ENCODE measurements at places on chromosomes 13 and 19.
A peak's percentile ranks its signal among the peaks of the same experiment; 100 is the strongest.

DNA sequence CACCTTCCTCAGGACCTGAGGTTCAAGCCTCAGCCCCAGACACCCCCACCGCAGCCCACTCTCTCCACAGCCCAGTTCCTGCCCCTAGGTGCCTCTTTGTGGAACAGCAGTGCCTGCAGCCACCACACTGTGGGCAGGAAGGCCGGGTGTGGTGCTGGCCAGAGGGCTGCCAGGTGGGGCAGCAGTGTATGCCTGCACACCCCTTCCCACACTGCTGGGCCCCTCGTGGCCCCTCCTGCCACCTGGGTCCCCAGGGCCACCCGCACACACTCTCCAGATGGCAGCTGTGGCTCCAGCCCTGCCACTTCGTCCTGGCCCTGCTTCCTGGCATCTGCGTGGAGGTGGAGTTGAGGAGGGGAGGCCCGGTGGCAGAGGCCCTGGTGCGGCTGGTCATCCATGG is 35.1 kb downstream of the HPN start:
- DNase-seq, result no peak

GRCh38 chr13:75506018-75506417 is 24.0 kb upstream of the TBC1D4 start:
- no peak for DNase-seq

DNA sequence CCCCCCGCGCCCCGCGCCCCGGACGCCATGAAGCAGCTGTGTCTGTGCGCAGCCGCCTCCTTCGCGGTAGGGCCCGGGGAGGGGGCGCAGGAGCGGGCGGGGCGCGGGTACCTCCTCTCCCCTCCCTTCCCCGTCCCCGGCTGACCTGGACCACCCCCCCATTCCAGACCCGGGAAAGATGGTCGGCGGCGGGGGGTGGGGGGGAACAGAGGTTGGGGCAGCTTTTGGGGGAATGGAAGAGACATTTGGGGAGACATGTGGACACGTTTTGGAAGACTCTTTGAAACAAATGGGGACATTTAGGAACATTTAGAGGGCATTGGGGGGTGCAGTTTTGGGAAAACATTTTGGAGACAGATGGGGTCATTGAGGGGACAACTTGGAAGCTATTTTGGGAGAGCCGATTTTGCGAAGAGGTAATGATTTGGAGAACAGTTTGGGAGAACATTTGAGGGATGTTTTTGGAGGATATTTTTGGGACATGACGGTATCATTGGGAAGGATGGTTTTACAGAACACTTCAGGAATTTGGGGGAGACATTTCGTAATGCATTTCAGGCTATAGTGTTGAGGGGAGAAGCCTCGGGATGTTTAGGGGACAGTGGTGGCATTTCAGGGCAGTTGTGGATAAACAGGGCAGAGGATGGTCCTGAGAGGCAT is 16.1 kb downstream of the ANKRD24 start:
- no peak for DNase-seq

DNA sequence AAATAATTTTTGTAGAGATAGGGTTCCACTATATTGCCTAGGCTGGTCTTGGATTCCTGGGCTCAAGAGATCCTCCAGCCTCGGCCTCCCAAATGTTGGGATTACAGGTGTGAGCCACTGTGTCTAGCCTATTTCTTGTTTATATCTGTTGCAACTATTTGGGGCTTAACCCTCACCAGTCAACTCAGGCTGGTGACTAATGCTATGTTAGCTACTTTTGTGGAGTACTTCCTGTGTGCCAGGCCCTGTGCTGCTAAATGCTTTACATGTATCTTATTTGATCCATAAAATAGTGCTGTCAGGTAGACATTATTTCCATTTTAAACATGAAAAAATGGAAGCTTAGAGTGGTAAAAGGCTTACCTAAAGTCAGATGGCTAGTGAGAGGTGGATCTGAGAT is 13.8 kb downstream of the CEACAM1 start:
- no peak for DNase-seq

DNA sequence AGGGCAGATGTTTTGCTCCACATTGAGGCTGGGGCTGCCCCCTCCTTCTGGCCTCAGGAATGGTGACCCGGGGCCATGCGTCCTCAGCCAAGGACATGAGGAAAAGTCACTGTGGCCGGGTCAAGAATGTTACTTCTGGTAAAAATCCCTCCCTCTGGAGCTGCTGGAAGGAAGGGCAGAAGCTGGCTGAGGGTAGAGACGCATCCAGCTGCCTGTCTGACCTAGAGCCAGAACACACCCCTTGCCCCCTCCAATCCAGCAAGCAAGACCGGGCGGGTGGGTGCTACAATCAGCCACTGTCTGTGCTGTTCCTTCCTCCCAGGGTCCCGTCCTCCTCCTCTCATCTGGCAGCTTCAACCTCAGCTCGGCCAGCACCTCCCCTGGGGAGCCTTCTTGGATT is 59.0 kb downstream of the PTPRS start:
- no peak for DNase-seq

GRCh38 chr13:102648046-102648445 is 46.8 kb downstream of the METTL21C start:
- no peak for DNase-seq

DNA sequence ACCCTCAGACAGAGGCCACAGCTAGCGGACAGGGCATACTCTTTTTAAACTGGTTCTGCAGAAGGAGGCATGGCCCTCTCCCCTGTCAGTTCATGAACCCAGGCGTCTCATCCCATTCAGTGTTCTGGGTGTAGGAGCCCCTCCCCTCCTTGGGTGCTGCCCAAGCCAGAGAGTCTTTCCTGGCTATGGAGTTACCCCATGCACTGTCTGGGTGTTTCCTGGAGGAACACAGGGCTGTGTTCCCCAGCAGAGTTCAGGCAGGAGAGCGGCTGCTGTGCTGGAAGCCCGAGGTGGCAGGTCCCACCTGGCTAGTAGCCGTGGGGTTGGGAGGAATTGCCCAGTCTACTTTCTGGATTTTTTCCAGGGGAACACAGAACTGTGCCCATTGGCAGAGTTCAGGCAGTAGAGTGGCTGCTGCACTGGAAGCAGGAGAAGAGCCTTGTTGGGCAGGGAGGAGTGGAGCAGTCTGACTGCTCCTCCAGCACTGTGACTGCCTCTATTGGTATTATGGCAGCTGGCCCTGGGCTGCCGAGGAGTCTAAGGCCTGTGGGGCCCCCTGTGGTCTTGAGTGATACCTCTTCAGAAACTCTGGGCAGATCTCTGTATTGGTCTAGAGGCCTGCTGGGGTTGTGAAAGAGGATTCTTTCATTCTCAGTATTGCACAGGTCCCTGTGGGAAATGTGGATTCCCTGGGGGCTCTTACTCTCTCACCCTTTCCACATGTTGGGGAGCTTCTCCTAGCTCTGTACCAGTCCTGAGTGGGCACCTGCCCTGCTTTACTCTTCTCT is 168.3 kb downstream of the PCDH20 start:
- no peak for DNase-seq

DNA sequence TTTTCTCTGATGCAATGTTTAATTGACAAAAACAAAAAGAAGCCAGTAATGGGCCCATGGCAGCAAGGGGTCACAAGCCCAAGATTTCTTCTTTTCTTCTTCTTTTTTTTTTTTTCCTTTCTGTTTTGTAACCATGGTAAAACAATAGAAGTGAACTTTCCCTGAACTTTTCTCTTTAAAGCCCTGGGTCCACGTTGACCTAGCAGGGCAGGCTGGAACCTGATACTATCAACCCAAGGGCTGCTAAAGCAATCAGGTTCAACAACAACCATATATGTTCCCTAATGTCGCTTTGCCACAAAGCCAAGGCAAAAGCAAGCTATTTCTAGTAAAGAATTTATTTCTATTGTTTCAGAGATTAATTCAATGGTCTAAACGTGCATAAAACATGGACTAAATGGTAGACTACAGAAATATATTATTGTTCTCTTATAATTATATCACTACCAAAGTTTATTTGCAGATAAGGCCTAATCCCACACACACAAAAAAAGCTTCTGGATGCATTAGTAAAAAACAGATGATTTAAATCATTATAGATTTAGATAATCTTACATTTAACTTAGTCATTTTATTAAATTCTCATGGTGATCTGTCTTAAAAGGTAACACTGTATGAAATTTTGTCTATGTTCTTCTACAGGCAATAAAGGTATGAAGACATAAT is 153.9 kb downstream of the DACH1 start:
- no peak for DNase-seq

GRCh38 chr13:51494156-51494555 is 41.3 kb upstream of the INTS6 start:
- peak; percentile 49 for DNase-seq

DNA sequence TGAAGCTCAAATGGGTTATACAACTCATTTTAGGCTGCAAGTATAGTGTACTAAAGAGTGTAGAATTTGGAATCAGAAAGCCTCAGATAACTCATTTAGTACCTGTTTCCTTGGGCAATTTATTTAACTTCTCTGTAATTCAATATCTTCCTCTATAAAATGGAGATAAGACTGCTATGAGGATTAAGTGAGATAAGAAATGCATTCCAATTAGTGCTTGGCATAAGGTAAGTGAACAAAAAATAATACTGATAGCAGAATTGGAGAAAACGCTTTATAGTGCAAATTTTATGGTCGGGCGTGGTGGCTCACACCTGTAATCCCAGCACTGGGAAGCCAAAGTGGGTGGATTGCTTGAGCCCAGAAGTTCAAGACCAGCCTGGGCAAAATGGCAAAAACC is 25.0 kb downstream of the DACH1 start:
- no peak for DNase-seq

DNA sequence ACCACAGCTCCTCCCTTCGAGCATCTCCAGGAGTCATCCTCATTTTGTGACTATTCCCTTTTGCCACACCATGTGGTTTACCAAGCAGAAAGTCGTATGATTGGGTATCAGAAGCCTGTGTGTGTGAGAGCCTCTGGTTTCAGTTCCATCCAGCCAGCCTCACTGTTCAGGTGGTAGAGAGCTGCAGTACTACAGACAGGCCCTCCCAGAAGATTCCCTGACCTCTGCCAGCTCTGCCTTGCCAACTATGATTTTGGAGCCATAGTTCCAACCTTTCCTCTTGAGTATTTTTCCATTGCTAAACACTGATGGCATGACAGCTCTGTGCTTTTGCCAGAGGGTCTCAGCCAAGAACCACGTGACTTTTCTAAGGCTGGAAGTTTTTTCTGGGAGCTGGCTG is 82.5 kb downstream of the DHRS12 start:
- DNase-seq, result no peak

GRCh38 chr19:16457954-16458331 is 13.8 kb downstream of the EPS15L1 start:
- DNase-seq, result no peak

GRCh38 chr13:22173610-22174009 is 502.7 kb downstream of the FGF9 start:
- DNase-seq, result peak; percentile 90

Data from fibroblast of skin of back (primary cell).